Adrenal gland (tissue), 19 donors: ENCODE measurements at places on chromosomes 2 and 18.
A peak's percentile ranks its signal among the peaks of the same experiment; 100 is the strongest.

DNA sequence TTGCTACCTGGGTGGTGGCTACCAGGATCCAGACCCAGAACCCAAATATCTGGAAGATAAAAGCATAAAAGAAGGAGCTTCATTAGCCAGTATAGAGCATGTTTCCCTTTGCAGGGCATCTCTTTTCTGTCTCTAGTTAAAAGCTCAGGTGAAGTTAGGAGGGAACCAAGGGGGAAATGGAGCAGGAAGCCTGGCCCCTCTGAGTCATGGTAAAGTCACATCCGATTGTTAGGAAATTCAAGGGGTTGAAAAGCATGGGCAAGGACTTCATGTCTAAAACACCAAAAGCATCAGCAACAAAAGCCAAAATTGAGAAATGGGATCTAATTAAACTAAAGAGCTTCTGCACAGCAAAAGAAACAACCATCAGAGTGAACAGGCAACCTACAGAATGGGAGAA is 126.9 kb downstream of the RPIA start:
- no peak for DNase-seq

- DNase-seq = peak; percentile 46
Measured at GRCh38 chr18:3998698-3999333, 456.3 kb downstream of the DLGAP1 start.

- no peak for DNase-seq
Measured at GRCh38 chr18:40096675-40097074, 1858.4 kb upstream of the PIK3C3 start.

- DNase-seq = no peak
Measured at GRCh38 chr2:25557179-25558036, 116.0 kb downstream of the DTNB start.

GRCh38 chr2:234951664-234952269 is at the start of gene SH3BP4:
Gene SH3BP4, plus strand, starts transcription at chr2:234952017. Its CDS starts 82,986 bp downstream, at chr2:235035003.
- DNase-seq = peak; percentile 84

DNA sequence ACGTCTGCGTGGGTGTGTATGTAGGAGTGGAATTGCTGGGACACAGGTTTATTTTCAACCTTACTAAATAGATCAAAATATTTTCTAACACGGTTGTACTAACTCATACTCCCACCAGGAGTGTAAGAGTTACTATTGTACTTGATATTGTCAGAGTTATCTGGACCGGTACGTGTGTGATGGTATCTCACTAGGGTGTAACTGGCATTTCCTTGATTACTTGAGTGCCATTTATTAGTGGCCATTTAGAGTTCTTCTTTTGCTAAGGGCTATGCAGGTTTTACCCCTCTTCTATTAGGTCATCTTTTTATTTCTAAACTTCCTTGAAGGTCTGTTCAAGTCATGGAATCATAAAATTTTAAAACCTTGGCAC is 33.5 kb downstream of the CENPO start:
- DNase-seq = no peak

- DNase-seq = no peak
Measured at GRCh38 chr18:73431620-73432019, 563.8 kb upstream of the NETO1 start.

- DNase-seq = no peak
Measured at GRCh38 chr2:68698567-68699377, 35.8 kb upstream of the ARHGAP25 start.

- no peak for DNase-seq
Measured at GRCh38 chr2:85536479-85536878, 2.5 kb upstream of the MAT2A start.

- no peak for DNase-seq
Measured at GRCh38 chr18:38883111-38883510, 1317.5 kb upstream of the CELF4 start.

DNA sequence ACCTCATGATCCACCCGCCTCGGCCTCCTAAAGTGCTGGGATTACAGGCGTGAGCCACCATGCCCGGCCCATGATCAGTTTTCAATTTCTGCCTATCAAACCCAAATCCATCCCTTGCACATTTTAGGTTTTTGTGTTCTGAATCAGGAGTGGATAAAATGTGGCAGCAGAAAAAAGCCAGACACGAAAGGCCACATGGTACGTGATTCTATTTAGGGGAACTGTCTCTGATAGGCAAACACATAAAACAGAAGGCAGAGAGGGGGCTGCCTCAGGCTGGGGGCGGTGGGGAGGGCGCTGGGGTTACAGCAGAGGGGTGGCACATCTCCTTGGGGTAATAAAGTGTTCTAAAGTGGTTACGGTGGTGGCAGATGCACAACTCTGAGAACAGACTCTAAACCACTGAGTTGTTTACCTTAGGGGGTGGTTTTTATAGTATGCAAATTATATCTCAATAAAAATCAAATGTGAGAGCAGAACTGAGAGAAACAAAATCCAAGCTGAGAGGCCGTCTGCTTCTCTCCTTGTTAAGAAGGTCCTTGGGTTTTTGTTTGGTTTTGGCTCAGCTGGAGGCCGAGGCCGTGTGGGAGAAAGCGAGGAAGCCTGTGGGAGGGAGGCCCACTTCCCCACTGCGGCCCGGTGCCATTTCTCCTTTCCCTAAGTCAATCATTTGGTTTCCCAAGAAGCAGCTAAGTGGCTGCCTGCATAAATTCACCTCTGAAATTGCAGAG is 78.0 kb downstream of the SOWAHC start:
- DNase-seq = no peak

GRCh38 chr2:28345619-28346018 is 47.0 kb upstream of the FOSL2 start:
- no peak for DNase-seq

DNA sequence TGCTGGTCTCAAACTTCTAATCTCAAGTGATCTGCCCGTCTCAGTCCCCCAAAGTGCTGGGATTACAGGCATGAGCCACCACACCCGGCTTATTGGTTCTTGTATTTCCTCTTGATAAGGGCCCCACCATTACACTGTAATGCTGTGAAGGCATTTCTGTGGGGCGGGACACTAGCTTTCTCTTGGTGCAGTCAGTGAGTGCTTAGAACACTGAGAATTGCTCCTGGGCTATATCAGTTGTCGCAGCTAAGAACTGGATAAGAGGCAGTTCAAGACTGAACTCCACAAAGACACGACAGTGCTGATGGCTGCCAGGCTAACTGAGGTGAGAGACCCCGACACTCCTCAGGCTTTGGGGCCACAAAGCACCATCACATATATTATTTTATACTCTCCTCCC is 2.1 kb downstream of the KHK start:
- no peak for DNase-seq

GRCh38 chr18:3720818-3721545 is 271.0 kb downstream of the TGIF1 start:
- DNase-seq = no peak

- DNase-seq = no peak
Measured at GRCh38 chr2:78093436-78093835, 571.3 kb upstream of the LRRTM4 start.

- DNase-seq = no peak
Measured at GRCh38 chr2:135373702-135374101, 157.3 kb downstream of the ZRANB3 start.
